ENCODE measurements at places on chromosomes 7 and 10.

- DNase-seq: no peak
These were observed 54.1 kb upstream of the NXPH1 start for GRCh38 chr7:8379264-8379663.

GRCh38 chr10:3829156-3830050, 44.4 kb upstream of the KLF6 start:
- no peak for DNase-seq

- no peak for DNase-seq
These were observed 87.4 kb downstream of the LRRC4 start for GRCh38 chr7:127943541-127944521.

DNA sequence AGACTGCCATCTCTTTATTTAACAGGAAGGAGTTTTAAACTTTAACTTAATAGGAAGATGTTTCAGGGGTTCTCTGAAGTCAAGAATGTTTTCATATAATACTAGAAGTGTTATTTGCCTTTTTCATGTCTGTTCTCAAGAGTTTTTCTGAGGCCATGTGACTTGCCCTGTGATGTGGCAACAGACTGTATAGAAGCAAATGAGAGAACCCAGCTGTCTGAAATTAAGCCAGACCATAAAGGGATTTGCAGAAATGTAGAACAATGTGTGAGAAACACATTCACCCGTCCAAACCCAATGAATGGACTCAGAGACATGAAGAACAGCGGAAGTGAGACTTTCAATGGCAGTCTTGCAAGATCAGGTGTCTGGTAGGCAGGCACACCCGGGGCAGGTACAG, 23.8 kb downstream of the MAPK8 start:
- peak; percentile 20 for DNase-seq

DNA sequence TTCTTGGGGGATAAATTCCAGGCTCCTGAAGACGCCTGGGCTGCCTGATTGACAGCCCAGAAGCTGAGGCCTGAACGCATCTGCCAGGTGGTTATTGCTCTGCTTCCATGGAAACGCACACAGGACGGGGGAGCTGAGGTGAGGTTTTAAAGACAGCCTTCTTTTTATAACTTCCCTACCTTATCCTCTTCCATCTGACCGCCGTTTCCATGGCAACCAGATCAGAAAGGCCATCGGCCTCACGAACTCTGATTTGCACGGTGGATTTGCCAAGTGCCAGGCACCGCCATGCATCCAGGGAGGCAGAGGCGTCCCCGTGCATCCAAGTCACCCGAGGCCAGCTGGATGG, 260.9 kb downstream of the ADARB2 start:
- DNase-seq: no peak

GRCh38 chr10:93947055-93947454, 46.7 kb upstream of the PLCE1 start:
- DNase-seq: no peak

DNA sequence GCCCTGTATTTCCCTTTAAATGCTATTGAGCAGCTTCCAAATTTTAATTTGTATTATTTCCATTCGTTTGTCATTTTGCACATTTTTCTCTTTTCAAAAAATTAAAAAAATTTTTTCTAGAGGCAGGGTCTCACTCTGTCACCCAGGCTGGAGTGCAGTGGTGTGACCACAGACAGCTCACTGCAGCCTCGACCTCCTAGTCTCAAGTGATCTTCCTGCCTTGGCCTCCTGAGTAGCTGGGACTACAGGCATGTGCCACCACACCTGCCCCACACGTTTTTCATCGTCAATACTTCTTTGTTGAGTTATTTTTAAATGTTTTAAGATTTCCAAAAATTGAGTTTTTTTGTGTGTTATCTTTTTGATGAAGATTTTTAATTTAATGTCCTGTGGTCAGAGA, 4.7 kb downstream of the RPA3 start:
- no peak for DNase-seq

DNA sequence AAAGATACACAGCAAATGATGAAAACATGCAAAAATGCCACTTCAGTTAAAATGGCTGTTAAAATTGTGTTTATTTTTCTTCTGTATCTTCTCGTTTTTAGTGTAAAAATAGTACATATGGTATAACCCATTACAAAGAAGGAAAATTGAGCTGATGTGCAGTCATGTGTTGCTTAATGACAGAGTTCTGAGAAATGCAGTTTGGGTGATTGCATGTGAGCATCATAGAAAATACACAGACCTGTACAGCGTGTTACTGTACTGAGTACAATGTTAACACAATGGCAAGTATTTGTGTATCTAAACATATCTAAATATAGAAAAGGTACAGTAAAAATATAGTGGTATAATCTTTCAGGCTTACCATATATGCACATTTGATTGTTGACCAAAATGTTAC, 7.3 kb downstream of the DMTF1 start:
- DNase-seq: no peak

DNA sequence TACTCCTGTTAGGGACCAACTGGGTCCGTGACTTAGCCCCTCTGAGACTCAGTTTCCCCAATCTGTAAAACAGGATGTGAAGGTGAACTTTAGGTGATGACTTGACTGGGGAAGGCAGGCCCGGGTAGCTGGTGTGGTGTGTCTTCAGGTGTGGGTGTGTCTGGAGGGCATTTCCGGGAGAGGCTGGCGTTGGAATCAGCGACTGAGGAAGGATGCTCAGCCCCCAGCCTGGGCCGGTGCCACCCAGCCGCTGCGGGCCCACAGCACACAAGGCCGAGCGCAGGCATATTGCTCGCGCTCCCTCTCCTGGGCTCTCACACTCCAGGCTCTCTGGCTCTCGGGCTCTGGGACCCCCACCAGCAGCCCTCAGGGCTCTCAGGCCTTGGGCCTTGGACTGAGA, 31.7 kb upstream of the CNPY1 start:
- DNase-seq: no peak

DNA sequence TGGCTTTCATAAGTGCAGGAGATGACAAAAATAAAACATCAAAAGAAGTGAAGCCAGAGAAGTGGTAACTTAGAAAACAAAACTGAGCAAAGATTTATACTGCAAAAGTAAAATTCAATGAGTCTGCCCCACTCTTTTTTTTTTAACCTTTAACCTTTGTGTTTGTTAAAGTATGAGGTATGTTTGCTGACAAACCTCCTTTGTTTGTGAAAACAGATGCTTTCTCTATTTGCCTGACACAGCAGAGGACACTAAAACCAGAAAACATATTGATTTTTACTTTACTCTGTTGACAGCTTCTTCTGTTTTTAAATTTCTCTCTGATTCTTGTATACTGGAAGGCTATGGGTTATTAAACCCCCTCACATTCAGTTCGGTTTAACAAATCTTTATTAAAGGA, 57.6 kb downstream of the SGMS1 start:
- no peak for DNase-seq

- DNase-seq: no peak
These were observed 42.2 kb upstream of the PAPSS2 start for GRCh38 chr10:87617503-87617902.

DNA sequence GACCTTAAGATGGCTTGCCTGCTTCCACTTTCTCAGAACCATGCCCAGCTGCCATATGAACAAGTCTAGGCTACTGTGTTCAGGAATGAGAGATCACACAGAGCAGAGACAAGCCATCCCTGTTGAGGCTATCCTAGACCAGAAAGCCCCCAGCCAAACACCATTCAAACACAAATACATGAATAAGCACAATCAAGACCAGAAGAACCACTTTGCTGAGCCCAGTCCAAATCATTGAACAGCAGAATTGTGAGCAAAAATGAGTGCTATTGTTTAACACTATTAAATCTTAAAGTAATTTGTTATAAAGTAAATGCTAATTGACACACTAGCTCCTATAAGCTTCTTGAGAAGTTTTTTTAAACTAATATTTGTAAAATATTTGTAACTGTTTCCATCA, 79.0 kb upstream of the LYZL1 start:
- DNase-seq: no peak

- DNase-seq: no peak
These were observed 992 bp upstream of the IGF2BP3 start for GRCh38 chr7:23471106-23471859.

- no peak for DNase-seq
These were observed 1.3 kb downstream of the HMX3 start for GRCh38 chr10:123136806-123137642.

GRCh38 chr7:4995429-4995969, 36.5 kb upstream of the MMD2 start:
- no peak for DNase-seq

- DNase-seq: no peak
These were observed 65.3 kb downstream of the NPY start for GRCh38 chr7:24349339-24349738.

- no peak for DNase-seq
These were observed 2.7 kb upstream of the SYPL1 start for GRCh38 chr7:106114716-106115383.

GRCh38 chr7:112213735-112214134, 7.2 kb downstream of the ZNF277 start:
- no peak for DNase-seq

- DNase-seq: no peak
These were observed 83.8 kb downstream of the CTNNA3 start for GRCh38 chr10:67612176-67612575.

DNA sequence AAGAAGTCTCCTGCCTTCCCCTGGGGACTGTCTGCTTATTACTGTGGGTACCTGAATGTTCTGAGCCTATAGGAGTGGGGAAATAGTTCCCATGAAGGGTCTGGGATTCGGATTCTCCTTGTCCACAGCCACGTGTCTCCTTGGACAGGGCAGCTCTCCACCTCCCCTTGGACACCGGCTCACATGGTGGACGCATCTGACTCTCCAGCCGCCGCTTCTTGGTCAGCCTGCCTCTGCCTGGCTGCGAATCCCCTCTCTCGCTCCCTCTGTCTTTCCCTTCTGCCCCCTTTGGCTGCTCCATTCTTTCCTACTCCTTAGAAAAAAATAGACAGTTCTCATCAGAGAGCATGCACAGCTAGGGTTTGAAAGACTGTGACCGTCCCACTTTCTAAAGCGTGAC, 46.9 kb downstream of the JAKMIP3 start:
- DNase-seq: no peak

DNA sequence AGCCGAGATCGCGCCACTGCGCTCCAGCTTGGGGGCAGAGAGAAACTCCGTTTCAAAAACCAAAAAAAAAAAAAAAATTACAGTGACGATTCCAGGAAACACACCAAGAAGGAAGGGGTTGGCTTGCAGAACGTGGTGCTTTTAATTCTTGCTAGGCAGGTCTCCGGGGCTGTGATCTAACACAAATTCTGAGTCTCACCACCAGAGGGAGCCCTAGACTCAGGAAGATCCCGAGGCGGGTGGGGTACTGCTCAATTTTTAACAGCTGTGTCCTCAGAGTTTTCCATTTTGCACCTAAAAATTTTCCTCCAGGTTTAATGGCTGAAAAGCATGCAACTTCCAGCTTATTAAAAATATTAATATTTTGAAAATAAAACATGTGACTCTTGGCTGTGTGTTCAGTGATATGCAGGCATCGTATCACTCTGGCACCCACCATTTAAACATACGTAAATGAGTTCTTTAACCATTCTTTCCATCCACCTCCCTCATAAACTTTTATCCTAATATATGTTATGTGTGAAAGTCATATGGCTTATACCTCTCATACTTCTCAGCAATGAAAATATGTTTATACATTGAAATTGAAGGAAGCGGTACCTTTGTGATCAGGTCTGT, 26.5 kb upstream of the NUB1 start:
- DNase-seq: peak; percentile 61

GRCh38 chr10:131930586-131931330, 29.9 kb downstream of the PPP2R2D start:
- DNase-seq: no peak

- no peak for DNase-seq
These were observed 86.7 kb downstream of the RGS10 start for GRCh38 chr10:119455609-119456434.
